CD4-positive, alpha-beta T cell treated with Interleukin-1 beta for 1 hour (primary cell): ENCODE measurements at places on chromosomes 6 and 20.
A peak's percentile ranks its signal among the peaks of the same experiment; 100 is the strongest.

DNA sequence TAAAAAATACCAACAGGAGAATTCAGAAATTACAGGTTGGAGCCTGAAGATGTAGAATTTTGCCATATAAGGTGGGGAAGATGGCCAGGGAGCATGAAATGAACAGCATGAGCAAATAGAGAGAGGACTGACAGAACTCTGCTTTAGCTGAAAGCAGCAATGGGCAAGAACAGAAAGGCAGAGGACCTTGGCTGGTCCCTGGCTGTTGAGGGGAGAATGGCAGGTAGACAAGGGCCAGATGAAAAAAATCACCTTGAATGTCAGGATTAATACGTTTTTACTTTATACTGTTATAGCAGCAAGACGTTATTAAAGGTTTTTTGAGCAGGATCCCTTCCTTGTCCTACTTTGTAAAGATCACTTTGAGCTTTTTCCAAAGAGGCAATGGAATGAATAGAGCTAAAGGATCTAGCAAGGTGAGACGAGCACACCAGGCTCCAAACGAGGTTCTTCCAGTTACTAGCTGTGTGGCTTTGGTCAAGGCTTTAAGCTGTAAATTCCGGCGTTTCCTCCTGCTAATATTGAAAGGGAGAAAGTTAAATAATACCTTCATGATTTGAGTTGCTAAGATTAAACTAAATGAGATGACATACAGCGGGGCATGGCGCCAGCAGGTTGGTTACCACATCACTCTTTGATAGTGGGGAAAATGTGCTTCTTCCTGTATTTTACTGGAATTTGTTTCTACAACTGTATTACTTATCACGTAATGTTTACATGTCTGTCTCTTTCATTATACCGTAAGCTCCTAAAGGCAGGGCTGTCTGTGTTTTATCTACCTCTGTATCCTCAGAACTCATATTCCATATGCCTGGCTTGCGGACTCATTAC, 776 bp downstream of the PPIL1 start:
- no peak for DNase-seq

- no peak for DNase-seq
These were observed 901.0 kb upstream of the MAP3K7 start for GRCh38 chr6:91487696-91488392.

GRCh38 chr6:31979238-31979898, 2.5 kb upstream of the C4A start:
- no peak for DNase-seq

- no peak for DNase-seq
These were observed 10.6 kb downstream of the DDR1 start for GRCh38 chr6:30894935-30895334.

DNA sequence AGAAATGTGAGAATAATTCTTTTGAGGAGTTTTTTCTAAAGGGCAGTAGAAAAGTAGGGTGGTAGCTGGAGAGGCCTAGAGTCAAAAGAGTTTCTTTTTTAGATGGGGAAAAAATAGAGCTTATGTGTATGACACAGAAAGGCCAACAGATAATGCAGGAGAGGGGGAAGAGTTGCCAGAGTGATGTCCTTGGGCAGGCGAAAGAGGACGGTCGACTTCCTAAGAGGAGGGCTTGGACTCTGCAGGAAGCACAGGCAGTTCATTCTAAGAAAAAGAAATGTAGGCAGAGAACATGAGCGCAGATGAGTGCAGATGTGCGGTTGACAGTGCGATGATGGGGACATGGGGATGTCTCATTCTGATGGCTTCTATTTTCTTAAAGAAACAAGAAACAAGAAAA, 68.9 kb downstream of the PAK5 start:
- no peak for DNase-seq

GRCh38 chr6:18352842-18353241, 34.3 kb upstream of the RNF144B start:
- DNase-seq = no peak

- peak; percentile 36 for DNase-seq
These were observed 51.9 kb upstream of the SLC22A16 start for GRCh38 chr6:110528101-110528929.
